ENCODE measurements at places on chromosomes 1 and 21.

- DNase-seq, result no peak
Observed at GRCh38 chr1:147052143-147052542, 114.0 kb downstream of the NBPF12 start.

DNA sequence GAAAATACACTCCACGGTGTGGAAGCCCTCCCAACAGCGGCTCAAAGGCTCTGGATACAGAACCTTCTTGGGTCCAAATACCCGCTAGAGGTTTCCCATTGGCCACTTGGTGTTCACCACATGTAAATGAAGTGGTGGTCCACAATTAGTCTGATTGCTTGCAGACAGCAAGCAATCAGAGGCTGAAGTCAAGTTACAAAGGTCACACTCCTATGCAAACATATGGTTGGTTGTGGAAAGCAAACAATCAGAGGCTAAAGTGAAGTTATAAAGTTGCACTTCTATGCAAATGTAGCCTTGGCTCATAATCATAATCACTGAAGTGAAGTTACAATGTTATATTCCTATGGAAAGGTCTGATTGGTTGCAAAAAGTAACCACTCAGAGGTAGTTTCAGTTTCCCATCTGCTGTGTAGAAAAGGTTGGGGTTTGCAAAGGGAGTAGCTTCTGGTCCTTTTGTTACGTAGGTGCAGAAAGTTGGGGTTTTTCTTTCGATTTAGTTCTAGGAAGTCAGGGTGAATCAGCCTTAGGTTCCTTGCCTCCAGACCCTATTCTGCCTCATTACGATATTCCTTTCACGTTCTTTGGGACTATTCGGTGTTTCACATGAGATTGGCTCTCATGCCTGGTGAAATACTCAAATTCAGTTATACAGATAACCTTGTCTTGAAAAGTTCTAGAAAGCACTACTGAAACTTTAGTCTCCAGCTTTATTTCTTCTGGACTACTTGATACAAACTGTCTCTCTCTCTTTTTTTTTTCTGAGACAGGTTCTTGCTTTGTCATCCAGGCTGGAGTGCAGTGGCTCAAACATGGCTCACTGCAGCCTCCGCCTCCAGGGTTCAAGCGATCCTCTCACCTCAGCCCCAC, 36.7 kb upstream of the MTF2 start:
- no peak for DNase-seq

GRCh38 chr1:65840683-65841082, 48.0 kb downstream of the PDE4B start:
- DNase-seq, result no peak

DNA sequence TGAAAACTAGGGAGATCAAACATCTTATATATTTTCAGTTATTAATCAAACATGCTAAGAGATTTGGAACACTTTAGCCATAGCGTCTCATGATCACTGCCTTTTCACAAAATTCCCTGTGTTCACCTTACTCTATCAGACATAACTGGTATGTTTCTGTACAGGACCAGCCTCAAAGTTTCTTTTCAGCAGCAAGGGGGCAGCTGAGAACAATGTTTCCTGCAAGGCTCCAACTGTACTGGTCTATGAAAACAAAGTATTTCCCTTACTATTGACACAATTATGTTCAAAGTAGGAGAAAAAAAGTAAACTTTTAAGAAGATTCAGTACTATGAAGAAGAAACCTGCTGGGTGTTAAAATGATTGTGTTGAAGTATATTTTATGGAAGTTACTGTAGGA, 98.5 kb downstream of the ATF6 start:
- no peak for DNase-seq

DNA sequence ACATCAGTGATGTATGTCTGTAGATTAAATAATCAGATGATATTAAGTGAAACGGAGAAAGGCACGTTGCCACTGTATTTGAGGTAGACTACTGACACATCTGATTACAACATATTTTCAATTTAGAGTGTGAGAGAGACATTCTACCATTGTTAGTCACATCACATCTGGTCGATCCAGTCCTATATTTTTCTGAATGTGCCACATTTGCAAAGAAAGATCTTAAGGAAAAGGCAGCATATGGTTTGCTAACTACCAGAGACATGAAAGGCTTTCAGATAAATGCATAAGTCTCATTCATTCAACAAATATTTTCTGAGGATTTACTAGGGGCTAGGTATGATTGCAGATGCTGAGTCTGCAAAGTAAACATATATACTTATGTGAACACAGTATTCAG, 114.3 kb upstream of the RUNX1 start:
- DNase-seq, result no peak

GRCh38 chr1:227942021-227942715, 5.6 kb downstream of the WNT9A start:
- no peak for DNase-seq

DNA sequence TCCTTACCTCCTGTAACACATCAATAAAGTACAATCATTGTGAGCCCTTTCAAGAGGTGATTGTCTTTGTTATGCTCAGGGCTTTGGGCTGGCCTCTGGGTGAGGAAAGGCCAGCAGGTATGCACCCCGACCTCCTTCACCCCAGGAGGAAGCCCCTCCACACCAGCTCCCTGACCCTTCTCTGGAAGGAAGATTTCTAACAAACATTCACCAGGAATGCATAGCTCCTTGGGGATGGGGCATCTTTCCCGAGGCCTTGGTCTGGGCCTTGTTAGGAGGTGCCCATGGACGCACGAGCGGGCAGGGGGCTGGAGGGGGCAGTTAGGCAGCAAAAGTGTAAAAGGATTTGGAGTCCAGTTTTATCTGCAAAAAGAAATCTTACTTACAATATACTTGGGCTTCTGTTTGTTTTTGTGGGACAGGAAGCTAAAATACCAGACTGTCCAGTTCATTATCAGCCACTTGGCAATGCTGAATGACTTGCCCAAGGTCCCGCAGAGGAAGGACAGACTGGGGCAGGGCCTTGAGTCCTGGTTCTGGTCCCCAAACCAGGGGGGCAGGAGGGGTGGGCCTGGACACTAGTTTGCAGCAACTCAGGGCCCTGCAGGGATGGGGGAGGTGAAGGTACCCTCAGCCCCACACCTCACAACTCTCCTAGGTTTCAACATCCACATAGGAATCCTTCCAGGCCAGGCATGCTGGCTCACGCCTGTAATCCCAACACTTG, 10.1 kb downstream of the ZC3H12A start:
- no peak for DNase-seq

DNA sequence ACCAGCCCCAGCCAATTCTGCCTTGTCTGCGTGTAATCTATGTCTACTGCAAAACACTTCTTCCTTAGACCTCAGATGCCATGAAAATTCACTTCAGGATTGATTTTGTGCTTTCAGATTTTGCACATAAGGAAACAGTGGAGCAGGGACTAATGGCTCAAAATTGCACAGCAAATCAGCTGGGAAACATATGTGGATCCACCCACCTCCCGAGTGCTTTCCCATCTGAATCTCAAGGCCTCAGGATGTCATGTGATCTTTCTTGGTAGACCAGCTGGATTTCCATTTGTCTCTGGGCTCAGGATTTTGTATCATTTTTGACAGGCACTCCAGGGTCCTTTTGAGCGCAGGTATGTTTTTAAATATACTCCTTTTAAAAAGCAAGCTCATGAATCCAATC, 158.6 kb downstream of the MIS18A start:
- no peak for DNase-seq

- DNase-seq, result no peak
Observed at GRCh38 chr1:183093786-183094298, 70.6 kb downstream of the LAMC1 start.

- no peak for DNase-seq
Observed at GRCh38 chr1:42669936-42670335, 11.7 kb downstream of the PPIH start.

- DNase-seq, result no peak
Observed at GRCh38 chr1:152410599-152410998, 3.5 kb downstream of the CRNN start.

DNA sequence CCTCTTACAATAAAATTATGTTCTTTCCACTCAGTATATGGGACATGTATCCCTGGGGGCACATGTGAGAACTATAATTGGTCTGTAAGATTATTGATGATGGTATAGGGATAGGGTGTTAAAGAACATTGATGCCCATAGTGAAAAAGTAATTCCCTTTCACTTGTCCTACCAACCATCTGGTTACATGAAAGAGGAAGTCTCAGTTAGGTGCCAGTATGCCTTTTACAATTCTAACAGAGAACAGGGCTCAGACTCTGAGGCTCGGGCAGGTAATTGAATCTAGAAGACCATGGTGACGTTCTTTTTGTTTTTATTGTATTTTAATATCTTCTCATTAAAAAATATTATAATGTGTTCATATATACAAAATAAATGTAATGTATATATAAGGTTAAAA, 113.6 kb downstream of the FGGY start:
- DNase-seq, result no peak

- DNase-seq, result peak; percentile 60
Observed at GRCh38 chr1:36650200-36651065, 167.7 kb upstream of the CSF3R start.

- no peak for DNase-seq
Observed at GRCh38 chr1:185367218-185367617, 50.2 kb upstream of the IVNS1ABP start.

DNA sequence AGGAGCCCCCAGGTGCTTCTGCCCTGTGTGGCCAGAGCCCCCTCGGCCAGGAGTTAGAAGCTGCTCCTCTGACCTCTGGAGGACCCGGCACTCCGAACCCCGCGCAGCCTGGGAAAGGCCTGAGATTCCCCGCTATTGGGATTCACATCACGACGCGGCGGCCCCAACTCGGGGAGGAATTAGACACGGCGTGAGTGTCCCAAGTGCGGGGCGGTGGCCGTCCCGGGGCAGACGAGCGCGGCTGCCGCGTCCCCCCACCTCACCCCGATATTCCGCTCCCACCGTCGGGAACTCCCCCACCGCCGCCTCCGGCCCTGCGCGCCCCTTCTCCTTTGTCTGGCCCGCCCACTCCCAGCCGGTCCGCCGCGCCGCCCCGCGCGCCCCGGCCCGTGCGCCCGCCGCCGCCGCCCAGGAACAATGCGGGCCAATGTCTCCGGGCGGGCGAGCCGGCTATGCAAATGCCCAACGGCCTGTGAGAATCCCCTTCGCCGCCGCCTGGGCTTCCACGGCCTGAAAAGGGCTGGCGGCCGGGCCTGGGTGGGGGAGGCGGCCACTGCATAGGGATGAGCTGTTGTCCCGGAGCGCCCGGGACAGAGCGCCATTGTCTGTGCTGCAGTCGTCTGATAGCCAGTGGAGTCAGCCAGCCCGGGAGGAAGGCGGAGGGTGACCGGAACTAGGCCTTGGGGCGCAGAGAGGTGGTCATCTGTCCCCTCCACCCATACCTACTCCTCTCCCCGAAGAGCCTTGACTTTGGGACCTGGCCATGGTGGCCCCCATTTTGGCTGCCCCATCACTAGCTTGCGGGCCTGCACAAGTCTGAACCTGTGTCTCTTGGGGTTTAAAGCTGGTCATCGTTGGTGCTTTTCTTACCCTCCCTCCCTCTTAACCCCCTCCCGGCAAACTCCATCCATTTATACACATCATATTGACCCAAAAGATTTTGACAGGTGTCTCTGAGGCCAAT, 19.4 kb downstream of the RHBG start:
- no peak for DNase-seq

GRCh38 chr1:77333501-77333900, 51.7 kb downstream of the AK5 start:
- DNase-seq, result peak; percentile 19

GRCh38 chr1:64856553-64856952, 109.8 kb downstream of the JAK1 start:
- peak; percentile 11 for DNase-seq

- DNase-seq, result no peak
Observed at GRCh38 chr1:226098870-226099835, 36.6 kb downstream of the H3-3A start.

DNA sequence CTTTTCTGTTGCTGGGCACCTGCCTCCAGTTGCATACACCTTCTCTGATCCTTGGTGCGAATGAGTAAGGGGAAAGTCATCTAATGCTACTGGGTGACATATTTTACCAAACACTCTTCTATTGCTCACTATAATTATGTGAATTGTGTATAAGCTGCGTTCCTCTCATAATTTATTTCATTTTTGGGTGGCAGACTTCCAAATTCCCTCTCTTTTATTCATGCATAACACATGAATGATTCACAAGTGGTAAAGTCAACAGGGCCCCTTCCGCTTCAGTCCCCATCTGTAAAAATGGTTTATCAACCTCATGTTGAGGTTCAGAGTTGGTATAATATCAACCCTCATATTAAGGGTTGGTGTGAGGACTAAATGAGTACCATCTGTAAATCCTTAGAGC, 3.2 kb upstream of the QSOX1 start:
- peak; percentile 88 for DNase-seq

- no peak for DNase-seq
Observed at GRCh38 chr21:46080171-46081021, 17.5 kb upstream of the COL6A2 start.

DNA sequence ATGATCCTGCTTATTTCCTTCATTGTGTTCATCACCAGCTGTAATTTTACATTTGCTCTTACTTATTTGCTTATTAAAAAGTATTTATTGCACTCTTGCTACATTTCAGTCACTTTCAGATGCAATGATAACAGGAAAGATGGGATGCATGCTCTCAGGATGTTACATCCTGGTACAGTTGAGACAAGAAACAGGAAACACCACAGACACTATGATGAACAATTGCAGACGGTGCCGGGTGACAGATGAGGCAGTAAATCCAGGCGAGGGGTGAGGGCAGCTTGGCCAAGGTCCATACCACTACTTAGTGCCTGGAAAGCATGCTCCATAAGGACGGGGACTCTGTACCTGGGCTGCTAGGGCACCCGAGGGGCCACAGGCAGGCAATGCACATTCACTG, 156.6 kb upstream of the RAB4A start:
- DNase-seq, result no peak

- DNase-seq, result peak; percentile 65
Observed at GRCh38 chr1:35708441-35708921, 10.2 kb downstream of the C1orf216 start.

DNA sequence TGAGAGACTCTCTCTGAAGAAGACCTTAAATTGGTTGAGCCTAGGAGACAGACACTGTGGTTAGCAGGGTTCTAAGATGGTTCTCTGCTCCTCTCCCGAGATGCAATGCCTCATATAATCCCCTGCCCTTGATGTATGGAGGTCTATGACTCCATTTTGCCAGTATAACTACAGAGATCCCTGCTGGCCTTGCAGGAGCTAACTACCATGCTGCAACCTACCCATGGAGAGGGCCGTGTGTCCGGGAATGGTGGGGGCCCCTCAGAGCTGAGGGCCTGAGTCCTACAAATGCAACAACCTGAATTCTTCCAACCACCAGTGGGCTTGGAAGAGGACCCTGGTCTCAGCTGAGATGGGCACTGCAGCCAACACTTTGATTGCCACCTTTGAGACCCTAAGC, 388.0 kb downstream of the SETD4 start:
- DNase-seq, result no peak

GRCh38 chr1:163928651-163929050, 606.9 kb downstream of the NUF2 start:
- DNase-seq, result peak; percentile 51

DNA sequence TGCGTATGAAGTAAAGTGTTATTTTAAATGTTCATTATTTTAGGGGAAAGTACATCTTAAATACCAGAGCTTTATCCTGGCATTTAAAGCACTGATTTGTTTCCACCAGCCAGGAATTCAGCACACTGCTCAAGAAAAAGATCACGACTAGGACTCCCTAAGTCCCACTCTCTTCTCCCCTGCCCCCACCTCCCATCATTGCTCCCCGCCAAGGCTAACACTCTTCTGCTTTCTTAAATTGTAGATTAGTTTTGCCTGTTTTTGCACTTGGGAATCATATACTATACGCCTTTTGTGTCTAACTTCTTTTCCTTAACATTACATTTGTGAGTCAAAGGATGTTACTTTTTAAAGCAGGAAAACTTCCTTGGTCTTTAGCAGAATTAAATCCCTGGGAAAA, 37.5 kb upstream of the C1orf105 start:
- no peak for DNase-seq

GRCh38 chr1:54981466-54981865, 1.0 kb downstream of the TMEM61 start:
- DNase-seq, result no peak

Measured in NCI-H2081 (cell line).